Activated naive CD4-positive, alpha-beta T cell treated with anti-CD3 and anti-CD28 coated beads, Interleukin-2, amount 10 ng/mL, durations not matched to agents 7 days and 5 days (primary cell): ENCODE measurements at places on chromosomes 11 and 22.

DNA sequence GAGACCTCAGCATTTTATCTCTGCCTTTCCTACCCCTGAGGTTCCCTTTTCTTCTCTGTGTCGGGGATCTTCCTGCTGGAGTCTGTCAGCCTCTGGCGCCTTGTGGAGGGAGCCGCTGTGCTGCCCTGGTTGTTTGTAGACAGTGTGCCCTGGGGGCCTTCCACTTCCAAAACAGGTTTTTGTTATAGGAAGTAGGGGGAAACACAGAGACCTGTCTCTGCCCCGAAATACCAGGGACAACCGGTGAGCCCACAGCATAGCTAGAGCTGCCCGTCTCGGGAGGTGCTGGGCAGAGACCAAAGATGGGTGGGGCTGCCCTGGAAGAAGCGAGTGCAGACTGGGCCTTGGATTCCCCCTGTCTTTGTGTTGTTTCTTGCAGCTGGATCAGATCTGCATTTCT, 8.0 kb downstream of the NCAPH2 start:
- DNase-seq = no peak

- DNase-seq = no peak
Observed at GRCh38 chr11:12876340-12876739, 132.8 kb upstream of the RASSF10 start.

- DNase-seq = no peak
Observed at GRCh38 chr11:132992838-132993631, 539.3 kb downstream of the OPCML start.

DNA sequence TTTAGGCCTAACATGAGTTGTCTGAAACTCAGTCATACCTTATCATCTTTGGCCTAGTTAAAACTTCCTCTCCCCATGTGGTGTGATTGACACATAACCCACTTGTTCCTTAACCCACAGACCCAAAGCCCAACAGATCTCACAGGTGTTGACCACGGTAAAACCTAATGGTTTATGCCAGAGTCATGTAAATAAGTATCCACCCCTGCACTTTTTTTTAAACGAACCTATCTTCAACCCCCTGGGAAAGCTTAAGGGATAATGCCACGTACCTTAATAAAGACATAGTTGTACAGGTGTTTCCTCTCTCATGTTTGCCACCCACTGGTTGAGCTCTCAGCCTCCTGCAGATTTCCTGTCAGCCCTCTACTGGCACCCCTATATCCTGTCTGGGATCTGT, 709.3 kb upstream of the CCDC179 start:
- DNase-seq = no peak

DNA sequence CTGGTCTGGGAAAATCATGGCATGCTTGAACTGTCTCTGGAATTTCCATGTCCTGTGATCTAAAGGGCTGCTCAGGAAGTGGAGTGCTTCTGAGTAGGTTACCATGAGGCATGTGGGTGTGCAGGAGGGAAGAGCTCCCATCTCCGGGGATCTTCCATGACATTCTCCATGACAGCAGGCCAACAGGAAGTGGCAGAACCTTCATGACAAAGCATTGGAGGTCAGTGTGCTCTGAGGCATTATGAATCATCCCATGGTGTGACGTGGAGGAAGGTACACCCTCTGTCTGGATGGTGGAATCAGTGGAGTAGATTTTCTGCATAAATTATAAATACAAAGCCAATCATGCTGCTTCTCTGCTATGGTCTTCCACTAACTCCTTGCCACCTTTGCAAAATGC, 139.6 kb upstream of the E2F8 start:
- no peak for DNase-seq

- no peak for DNase-seq
Observed at GRCh38 chr22:39503630-39504029, 1.5 kb downstream of the MIEF1 start.

GRCh38 chr11:65911682-65912568, 6.9 kb downstream of the C11orf68 start:
- no peak for DNase-seq

GRCh38 chr11:18704045-18704645, 5.6 kb downstream of the TMEM86A start:
- DNase-seq = no peak

DNA sequence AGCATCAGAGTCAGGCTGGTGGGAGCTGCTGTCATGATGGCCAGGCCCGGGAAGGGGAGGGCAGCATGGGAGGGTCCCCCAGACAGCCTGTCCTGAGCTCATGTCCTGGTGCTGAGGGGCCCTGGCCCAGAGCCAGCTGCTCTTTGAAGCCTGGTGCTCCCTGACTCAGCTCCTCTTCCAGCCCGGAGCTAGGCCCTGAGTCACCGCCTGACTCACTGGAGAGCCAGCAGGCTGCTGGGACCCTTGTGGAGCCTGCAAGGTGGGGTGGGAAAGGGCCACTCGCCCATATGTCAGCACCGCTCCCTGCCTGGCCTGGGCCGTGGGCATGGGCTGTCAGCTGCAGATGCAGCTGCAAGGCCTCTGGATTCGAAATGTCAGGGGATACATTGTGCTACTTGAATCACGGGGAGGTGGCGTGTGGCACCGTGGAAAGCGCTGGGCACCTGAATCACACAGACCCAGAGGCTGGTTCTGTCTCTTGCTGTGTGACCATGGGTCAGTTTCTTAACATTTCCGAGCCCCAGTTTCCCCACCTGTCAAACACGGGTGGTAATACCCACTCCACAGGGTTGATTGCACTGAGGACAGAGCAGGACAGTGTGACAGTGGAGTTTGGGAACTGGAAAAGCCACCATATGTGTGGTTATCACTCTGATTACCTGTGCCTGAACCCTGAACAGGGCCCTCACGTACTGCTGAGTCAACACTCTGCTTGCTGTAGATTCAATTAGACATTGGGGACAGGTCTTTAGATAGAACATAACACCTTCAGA, 4.4 kb downstream of the CACNA1I start:
- DNase-seq = no peak

DNA sequence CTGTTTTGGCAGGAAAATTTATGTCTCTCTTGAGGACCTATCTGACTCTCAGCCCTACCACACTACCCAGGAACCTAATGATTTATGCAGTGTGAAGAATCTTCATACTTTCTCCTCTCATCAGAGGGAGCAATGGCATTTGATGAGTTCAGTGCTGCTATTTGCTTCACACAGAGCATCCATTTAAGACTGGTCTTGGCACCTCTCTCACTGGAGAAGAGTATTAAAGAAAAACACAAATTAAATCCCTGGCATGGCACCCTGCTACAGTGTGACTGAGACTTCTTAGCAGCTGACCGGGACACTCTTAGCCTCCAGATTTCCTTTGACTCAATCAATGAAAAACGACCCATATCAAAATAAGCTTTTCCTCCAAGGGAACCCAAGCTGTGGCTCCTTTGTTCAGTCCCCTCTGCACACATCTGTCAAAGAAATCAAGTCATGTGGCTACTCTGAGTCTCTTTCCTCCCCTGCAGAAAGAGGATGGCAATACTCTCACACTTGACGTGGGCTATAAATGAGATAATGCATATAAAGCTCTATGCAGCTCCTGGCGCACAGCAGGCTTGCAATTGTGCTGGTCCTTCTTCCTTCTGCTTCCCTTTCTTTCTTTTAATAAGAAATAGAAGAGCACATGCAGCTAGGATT, 186.1 kb upstream of the E2F8 start:
- DNase-seq = no peak

DNA sequence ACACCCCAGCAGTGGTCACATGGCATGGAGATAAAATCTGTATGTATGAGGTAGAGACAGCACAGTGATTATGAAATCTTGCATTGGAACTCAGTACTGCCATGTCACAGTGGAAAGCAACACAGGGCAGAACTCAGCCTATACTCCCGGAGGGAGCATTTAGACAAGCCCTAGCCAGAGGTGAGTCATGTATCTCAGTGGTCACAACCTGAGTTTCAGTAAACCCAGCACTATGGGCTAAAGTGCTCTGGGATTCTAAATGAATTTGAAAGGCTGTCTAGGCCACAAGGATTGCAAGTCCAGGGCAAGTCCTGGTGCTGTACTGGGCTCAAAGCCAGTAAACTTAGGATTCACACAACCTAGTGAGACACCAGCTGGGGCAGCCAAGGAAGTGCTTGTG, 1717.1 kb upstream of the RAG2 start:
- no peak for DNase-seq

GRCh38 chr11:110782616-110783015, 70.4 kb upstream of the ARHGAP20 start:
- DNase-seq = no peak
